ENCODE measurements at places on chromosomes 7 and 10. TPM values are rescaled to one million over a fixed set of nuclear protein-coding genes. Genes with fewer than 3 reads are reported as not detected.

PTER gene
- 13.4 TPM for total RNA-seq

TIMM23B gene
- 24.2 TPM for total RNA-seq

ZNF365 gene
- 0.94 TPM for total RNA-seq

FFAR4 gene
- 0.27 TPM for total RNA-seq

PAX4 gene
- total RNA-seq = not detected

OAT gene
- total RNA-seq = 74.1 TPM

FAM237B gene
- total RNA-seq = not detected

GATA3 gene
- total RNA-seq = 7.2 TPM

CYP3A4 gene
- total RNA-seq = not detected
